Ammon's horn (tissue), 1 donor: ENCODE measurements at places on chromosomes 12 and 14.

DNA sequence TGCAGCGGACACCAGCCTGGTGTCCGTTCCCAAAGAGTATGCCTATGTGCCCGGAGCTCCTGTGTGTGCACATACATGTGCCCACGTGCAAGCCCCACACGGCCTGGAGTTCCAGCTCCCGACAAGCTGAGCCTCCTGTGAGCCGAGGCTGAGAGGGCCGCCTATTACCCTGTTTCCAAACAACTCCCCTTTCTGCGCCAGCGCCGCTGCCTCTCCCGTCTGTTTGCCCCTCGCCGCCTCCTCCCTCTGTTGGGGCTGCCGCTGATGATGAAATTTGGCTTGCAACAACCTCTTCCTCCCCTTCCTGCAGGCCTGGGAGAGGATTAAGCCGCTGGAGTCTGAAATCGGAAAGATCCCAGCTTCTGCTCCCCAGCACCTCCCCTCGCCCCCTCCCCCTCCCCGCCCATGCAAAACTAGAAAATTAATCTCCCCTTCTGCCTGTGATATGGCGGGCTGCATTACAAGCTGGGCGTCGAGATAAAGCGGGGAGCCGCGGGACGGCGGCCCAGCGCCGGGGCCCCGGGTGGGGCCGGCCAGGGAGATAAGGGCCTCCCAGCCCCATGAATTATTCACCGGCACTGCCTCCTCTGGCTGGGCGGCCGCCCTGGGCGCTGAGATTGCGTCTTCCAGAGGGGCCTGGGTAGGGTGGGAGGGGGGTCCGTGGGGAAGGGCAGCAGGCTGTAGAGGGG lies 6.8 kb upstream of the ASIC1 start:
- DNase-seq, result no peak

DNA sequence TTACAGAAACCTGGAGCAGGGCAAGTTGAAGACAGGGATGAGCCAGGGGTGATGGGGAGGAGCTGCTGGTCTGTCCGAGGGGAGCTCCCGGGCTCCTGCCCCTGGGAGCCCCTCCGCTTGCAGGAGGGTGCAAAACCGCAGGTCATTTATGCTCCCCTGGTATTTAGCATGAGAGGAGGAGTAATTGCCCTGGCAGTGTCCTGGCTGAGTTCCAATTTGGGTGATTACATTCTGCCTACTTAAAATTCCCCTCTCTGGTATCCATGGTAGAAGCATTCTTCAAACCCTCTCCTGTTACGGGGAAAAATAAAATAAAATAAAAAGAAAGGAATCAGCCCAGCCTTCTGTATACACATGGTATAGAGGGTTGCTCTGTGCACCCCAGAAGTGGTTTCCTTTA lies 61.7 kb upstream of the VRK1 start:
- no peak for DNase-seq

DNA sequence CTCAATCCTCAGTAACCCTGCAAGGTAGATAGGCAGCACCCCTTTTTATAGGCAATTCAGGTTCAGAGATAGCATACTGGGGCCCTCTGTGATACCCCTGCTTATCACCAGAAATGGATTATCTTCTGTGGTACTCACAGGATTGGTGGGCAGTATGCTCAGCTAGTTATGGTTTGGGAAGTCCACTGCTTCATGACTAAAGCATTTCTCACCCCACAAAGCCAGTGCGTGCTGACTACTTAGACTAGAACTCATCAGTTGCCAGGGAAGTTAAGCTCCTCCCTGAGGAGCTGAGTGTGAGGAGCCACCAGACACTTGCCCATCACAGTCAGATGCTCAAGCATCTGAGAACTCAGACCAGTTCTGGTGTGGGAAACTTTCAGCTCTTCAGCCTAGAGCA lies 76.3 kb downstream of the SCAF11 start:
- DNase-seq, result no peak

- no peak for DNase-seq
Measured at GRCh38 chr12:131066886-131067490, 113.3 kb downstream of the ADGRD1 start.

DNA sequence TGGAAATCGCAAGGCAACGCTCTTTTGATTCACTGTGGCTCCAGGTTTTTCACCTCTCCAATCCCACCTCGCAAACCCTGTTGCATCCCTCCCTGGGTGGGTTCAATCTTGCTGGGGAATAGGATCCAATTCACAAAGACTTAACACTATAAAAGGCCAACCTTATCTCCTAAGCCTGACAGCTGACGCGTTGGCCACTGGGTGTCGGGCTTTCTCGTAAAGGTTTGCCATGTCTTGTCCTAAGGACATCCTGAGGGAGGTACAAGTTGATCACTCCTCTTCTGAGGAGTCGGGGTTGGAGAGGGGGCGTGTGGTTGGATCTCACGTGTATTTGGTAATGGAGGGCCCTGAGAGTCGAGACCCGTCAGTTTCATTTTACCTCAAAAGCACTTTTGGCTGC lies 112.6 kb upstream of the FZD10 start:
- DNase-seq, result no peak

- DNase-seq, result no peak
Measured at GRCh38 chr12:48980389-48980952, 2.3 kb downstream of the WNT1 start.

- no peak for DNase-seq
Measured at GRCh38 chr14:102589761-102590290, 2.6 kb upstream of the RCOR1 start.

- no peak for DNase-seq
Measured at GRCh38 chr12:131151558-131152345, 198.0 kb downstream of the ADGRD1 start.

DNA sequence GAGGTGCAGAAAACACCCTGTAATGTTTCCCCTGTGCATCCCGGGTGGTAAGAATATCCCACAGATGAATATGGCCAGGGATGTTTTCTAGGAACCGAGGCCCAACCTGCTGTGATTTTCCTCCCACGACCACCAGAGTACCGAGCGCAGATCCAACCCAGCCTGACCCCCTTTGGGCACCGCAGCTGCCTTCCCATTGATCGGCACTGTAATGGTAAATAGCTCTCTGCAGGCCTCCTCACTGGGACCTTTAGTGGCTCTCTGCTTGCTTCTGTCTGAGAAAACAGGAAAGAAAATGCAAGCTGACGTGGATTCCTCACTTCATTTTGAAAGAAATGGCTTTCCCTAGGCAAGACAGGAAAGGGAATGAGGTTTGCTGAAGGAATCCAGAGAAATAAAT lies 2.4 kb upstream of the RAB15 start:
- no peak for DNase-seq

DNA sequence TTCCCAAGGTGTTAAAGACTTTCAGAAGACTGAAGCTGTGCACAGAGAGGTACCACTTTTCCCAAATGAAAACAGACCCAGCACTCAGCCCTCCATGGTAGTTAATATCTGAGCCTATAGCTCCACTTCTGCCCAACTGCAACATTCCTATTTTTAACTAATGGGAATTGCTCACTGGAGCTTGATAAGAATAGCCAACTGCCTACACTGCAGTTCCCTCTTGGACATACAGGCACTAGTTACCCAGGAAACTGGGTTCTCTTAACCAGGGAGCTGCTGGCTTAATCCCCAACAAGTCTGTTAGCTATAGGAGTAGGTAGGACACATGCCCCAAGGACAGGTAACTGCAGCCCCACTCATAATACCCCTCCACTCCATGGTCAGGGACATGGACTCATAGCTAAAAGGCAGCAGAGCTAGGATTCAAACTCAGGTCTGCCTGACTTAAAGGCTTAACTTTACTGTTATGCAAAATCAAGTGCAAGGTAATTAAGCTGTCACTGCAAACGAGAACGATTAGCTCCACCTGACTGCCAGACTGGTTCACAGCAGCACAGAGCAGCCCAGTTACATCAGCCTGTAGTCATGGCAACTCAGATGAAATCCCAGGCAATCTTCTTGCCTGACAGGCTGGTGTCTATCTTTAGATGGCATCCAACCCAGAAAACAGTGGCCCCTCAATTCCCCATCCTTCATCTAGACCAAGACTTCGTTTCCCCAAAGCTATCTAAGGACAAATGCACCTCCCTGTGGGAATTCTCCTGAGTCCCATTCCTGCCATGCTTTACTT lies 77.1 kb upstream of the ACTN1 start:
- DNase-seq, result peak; percentile 77

DNA sequence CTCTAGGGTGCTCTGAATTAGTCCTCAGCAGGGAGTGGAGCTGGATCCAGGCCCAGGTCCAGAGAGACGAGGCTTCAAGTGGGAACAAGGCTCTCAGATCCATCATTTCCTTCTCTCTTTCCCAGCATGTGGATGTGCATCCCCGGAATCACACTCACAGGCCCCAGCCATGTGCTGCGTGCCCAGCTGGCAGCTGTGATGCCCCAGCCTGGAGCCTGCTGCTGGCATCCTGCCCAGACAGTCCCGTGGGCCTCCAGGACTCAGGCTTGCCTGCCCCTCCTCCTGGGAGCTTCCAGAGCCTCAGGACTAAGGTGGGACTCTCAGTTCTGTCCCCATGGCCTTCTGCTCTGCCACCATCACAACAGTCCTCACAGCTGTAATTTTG lies 6.2 kb upstream of the KRT84 start:
- DNase-seq, result peak; percentile 81

- DNase-seq, result no peak
Measured at GRCh38 chr14:22538671-22539228, 50.3 kb downstream of the DAD1 start.

GRCh38 chr12:47967461-47968321 lies 4.3 kb downstream of the TMEM106C start:
- no peak for DNase-seq

- DNase-seq, result no peak
Measured at GRCh38 chr12:5185435-5186069, 141.9 kb downstream of the KCNA5 start.

DNA sequence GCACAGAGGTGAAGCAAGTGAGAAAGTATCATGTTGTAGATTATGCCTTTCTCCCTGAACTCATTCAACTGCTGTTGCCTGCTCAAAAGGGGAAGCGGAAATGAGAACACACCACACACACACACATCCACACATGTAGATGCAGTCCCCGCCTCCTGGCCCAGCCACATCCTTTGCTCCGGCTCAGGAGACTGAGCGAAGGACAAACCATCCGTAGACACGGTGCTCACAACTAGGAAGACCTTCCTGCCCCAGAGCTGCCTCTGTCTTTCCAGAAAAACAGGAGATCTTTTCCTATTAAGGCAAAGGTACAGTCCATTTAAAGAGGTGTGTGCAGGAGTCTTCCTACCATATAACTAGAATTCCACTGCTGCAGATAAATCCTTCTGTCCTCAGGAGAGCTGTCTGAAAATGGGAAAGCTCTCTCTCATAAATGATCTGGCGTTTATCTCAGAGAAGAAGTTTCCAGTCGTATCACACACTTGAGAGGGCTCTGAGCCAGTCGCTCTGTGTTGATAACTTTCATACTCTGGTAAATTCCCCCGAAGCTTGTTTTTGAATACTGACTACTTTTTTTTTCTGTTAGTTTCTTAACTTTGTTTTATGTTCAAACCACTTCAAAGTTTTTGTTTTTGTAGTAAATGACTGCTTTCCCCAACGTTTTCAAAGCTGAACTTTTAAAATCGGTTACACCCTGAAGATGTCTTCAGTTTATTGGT lies at the start of gene TESPA1:
TSS of gene TESPA1 (minus strand) at position 105 of the 719 bp plus-strand sequence. CDS start 10,200 bp downstream, outside the sequence.
- DNase-seq, result peak; percentile 65

- no peak for DNase-seq
Measured at GRCh38 chr14:24231263-24232120, 675 bp downstream of the NEDD8 start.

DNA sequence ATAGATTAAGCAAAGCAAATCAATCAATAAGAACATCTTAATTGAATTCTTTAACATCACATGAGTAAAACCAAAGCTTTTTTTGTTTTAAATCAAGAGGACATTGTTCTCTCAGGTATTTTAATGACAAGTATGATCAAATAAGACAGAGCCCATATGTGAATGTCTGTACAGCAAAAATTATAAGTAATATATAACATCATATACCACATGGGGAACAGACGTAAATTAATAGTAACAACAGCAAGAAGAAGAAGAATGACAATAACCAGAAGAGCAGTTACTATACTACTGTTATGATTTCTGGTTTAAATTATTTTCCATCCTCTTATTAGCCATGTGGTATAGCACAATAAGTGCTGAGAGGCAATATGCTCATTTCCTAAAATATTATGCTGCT lies 335.5 kb downstream of the ADAMTS20 start:
- no peak for DNase-seq

- DNase-seq, result no peak
Measured at GRCh38 chr12:123580772-123581171, 3.6 kb upstream of the TMED2 start.

DNA sequence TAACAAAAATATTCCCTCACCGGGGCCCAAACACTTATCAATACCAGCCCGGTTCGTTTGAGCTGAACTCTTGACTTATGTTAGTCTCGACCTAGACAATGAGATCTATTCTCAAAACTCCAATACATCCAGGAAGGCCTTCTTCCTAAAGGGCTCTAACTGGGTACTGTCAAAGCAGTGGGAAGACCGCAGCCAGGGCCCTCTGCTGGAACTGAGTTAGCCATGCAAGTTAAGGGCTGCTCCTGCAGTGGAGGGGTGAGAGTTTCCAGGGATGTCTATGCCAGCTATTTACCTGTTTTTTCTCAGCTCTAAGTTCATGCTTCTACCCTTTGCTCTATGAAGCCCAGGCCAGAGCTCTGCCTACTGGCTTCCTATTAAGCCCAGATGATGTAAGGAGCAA lies 348.8 kb downstream of the GXYLT1 start:
- peak; percentile 12 for DNase-seq

DNA sequence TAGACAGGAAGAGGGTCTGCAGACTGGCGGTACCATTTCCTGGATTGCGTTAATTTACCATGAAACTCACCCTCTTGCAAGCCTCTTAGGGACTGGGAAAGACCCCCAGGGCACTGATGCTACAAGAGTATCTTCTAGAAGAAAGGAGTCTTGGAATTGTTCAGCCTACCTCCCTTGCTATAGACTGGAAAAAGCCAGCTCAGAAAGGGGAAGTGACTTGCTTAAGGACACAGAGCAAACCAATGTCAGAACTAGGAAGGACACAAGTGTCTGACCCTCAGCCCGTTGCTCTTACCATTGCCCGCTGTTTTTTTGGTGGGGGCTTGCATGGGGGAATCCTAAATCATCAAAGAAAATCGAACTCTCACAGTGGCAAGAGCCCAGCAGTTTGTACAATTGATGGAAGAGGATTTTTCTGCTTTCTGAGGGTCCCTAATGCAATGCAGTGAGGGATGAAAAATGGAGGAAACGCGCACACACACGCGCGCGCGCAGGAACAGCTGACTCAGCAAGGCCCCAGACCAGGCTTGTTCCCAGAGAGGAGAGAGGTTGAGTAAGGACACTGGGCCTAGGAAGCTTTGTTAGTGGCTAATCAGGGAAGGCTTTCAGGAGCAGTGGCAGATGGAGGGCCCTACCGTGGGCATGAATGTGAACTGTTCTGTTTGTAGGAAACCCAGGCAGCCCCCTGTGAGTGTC lies 50.9 kb downstream of the RIN3 start:
- DNase-seq, result no peak

DNA sequence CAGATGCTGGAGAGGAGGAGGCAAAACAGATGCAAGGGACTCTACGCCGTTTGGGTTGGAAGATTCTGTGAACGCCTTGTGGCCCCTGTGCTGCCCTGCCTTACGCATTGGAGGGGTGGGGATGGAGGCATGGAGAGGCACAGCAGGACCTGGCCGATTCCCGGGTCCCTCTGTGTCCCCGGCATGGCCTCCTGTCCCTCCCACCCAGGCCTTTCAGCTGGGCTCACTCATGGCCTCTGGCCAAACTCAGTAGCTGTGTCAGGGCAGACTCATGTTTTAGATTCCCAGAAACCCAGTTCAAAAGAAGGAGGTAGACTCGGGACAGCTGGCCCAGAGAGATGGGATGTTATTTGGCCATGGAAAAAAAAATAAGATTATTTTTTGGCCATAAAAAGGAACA lies 40.1 kb downstream of the TESC start:
- DNase-seq, result no peak

- no peak for DNase-seq
Measured at GRCh38 chr12:89552376-89552775, 26.5 kb upstream of the POC1B start.

- DNase-seq, result no peak
Measured at GRCh38 chr14:96047101-96047500, 7.9 kb downstream of the C14orf132 start.
